GM12878 (cell line): ENCODE measurements at places on chromosomes 5 and 9. TPM values are rescaled to one million over a fixed set of nuclear protein-coding genes. Genes with fewer than 3 reads are reported as not detected.
A peak's percentile ranks its signal among the peaks of the same experiment; 100 is the strongest.

- no peak for DNase-seq
Observed at GRCh38 chr5:176381979-176382378, 6.4 kb downstream of the NOP16 start.

DNA sequence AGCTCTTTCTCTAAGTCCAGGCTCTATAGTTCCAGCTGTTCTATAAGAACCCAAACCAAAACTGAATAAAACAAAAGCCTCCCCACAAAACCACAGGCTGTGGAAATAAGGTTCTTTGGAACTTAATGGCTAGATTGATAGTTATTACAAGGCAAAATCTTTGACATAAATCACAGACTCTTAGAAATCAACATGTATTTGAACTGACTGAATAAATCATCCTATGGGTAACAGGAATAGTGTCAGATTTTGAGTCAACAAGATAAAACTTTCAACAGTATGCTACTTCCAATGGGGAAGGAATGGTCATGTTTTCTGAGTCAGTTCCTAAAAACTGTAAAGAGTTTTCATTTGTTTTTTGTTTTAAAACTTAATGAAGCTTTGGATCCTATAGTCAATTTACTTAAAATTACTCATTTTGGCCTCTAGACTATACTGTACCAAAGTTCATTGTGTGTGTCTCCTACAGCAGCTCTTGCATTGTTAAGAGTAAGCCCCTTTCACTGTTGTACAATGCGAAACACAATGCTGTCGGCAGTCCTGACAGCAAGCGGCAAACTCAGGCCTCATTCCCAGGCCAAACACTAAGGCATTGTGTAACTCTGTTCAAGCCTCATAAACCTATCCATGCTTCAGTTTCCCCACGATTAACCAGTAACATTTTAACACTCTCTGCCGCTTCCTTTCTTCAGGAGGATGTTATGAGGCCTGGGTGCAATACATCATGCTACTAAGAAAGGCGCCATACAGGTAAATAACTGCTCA is 134.1 kb downstream of the ARL15 start:
- no peak for DNase-seq

GRCh38 chr5:30878746-30879145 is 314.7 kb upstream of the CDH6 start:
- no peak for DNase-seq

DNA sequence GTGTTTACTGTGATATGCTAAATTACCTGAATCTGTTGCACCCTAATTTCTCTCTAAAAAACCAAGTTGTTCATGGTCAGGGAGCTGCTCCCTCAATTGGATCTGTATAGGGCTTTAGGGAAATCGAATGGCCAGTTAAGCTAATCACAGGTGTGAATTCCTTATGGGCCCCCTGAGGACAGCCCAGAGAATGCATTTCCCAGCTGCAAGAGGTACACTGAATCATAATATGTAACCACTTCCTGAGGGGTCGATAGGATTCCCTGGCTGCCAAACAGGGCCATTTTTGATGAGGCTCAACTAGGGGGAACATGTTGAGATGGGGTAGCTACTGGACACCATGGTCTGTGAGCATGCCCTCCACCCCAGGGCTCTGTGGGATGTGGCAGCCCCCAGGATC is 478.6 kb downstream of the CCDC171 start:
- no peak for DNase-seq

DNA sequence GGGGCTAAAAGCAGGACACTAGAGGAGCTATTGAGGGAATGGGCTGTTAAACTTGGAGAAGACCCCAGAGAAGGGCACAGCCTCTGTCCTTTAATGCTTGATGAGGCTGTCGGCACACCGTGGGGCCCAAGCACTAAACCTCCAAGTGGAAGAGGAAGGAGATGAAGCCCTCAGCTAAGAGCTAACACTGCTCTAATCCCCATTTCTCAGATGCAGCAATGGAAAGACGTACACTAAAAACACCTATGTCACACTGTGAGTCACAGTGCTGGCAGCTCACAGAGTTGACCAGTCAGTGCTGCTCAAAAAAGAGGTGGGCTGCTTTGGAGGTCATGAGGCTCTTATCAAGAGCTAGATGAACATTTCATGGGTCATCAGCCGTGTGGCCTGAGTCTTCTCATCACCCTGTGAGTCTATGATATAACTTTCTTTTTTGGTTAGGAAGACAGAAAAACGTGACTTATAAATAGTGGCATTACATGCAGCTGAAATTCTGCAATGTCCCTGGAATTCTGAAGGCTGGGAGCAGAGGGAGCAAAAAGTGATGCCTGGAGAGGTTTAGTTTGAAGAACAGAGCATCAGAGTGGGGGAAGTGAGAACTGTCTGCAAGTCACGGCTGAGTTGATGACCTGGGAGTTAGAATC is 21.5 kb downstream of the TNFSF8 start:
- no peak for DNase-seq

- no peak for DNase-seq
Observed at GRCh38 chr9:124593200-124593599, 86.0 kb upstream of the NR5A1 start.

The GRXCR2 gene
- total RNA-seq, result not detected in 2 replicates

The FOXD1 gene
- not detected in 2 replicates for total RNA-seq

The CAMLG gene
- total RNA-seq, result 25.7 and 28.8 TPM in 2 replicates

The LCP2 gene
- 38.5 and 40.0 TPM in 2 replicates for total RNA-seq

The PKN3 gene
- total RNA-seq, result 7.6 and 8.2 TPM in 2 replicates

The C9 gene
- total RNA-seq, result 0.13 and 0.54 TPM in 2 replicates

DNA sequence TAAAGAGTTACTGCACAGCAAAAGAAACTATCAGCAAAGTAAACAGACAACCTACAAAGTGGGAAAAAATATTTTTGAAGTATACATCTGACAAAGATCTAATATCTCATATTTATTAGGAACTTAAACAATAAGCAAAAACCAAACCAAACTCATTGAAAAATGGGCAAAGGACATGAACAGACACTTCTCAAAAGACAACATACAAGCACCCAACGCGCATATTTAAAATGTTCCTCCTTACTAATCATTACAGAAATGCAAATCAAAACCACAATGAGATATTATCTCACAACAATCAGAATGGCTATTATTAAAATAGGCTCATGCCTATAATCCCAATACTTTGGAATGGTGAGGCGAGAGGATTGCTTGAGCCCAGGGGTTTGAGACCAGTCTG is 48.0 kb downstream of the FBXO4 start:
- no peak for DNase-seq

GRCh38 chr9:112086627-112087026 is 88.5 kb downstream of the SUSD1 start:
- no peak for DNase-seq

DNA sequence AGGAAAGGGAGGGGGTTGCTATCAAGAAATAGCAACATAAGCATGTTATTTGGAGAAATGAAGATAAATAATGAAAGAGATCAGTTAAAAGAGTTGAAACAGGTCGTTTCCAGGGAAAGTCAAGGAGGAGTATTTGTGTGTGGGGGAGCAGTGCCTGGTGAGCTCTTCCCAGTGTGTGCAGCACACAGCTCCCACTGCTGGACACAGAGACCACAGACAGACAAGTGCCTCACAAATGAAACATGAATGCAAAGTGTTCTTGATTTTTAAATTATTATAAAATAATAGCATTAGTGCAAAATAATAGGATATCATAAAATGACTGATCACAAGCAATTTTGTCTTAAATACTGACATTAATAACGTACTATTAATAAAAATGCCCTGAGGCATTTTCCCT is 40.8 kb downstream of the LIFR start:
- no peak for DNase-seq

- DNase-seq, result no peak
Observed at GRCh38 chr5:4295663-4296339, 700.2 kb downstream of the IRX1 start.

- DNase-seq, result no peak
Observed at GRCh38 chr5:171798418-171798817, 12.8 kb downstream of the SMIM23 start.

The PLPPR1 gene
- total RNA-seq, result not detected in 2 replicates

The RNF224 gene
- total RNA-seq, result not detected in 2 replicates

DNA sequence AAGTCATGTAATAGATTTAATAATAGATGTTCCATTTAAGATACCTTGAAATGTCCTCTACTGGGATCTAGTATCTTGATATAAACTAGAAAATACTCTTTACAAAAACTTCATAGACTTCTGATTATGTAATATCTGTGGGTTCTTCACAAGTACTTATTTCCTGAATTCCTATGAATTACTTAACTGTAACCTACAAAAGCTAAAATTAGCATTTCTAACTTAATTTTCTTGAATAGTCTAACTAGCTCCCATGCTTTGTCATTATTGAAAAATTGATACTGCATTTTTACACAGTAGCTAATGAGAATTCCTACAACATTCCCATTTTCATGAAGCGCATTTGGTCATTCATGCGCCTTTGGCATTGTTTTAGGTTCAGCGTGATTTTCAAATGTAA is 1828.2 kb downstream of the MAT2B start:
- no peak for DNase-seq

The FBN2 gene
- total RNA-seq, result 0.10 and 0.11 TPM in 2 replicates

- no peak for DNase-seq
Observed at GRCh38 chr9:93562157-93562556, 14.2 kb upstream of the PHF2 start.

- DNase-seq, result no peak
Observed at GRCh38 chr5:106962464-106963230, 708.1 kb downstream of the EFNA5 start.

- no peak for DNase-seq
Observed at GRCh38 chr5:31364881-31365636, 166.8 kb downstream of the DROSHA start.

The GPR151 gene
- total RNA-seq, result not detected in 2 replicates

GRCh38 chr9:116452634-116453033 is 234.5 kb upstream of the TRIM32 start:
- DNase-seq, result no peak

DNA sequence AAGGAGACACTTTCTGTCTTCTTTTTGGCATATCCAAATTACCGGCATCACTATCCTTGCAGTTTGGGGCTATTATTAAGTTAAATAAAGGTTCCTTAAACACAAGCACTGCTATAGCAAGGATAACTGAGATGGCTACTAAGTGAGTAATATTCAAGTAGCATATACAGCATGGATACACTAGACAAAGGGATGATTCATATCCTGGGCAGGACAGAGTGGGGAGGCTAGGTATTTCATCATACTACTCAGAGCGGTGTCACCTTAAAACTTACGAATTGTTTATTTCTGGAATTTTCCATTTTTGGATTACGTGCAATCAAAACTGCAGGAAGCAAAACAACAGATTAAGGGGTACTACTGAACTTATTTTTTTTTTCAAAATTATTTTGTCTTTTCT is 54.1 kb downstream of the FER start:
- DNase-seq, result no peak

DNA sequence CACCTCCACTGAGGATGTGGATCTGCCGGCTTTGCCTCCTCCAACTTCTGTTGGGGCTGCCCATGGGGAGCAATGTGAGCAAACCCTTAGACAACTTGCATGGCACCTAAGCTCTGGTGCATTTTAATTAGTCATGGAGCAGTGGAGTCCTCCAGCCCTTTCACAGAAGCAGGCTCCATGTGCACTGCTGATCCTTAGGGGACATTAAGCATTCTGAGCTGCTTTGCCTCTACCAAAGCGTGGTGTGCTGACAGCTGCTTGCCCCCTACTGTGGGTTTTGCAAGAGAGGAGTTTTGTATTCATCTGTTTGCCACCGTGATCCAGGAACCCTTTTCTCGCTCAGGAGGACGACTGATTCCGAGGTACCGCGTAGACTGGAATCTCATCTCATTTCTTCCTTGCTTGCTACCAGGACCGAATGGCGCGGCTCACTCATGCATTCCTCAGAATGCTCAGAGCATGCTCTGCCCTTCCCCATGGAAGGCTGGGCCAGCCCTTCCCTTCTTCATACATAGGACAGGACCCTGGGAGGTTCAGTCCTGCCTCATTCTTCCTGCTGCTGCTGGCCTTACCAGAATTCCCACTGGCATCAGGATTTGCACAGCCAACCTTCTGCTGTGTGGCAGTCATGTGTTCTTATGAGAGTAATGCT is 432.5 kb downstream of the GADD45G start:
- no peak for DNase-seq

- no peak for DNase-seq
Observed at GRCh38 chr5:15683332-15683731, 183.4 kb downstream of the FBXL7 start.

GRCh38 chr5:144142139-144142823 is 28.2 kb downstream of the YIPF5 start:
- peak; percentile 25 for DNase-seq

The CBY3 gene
- not detected in 2 replicates for total RNA-seq

DNA sequence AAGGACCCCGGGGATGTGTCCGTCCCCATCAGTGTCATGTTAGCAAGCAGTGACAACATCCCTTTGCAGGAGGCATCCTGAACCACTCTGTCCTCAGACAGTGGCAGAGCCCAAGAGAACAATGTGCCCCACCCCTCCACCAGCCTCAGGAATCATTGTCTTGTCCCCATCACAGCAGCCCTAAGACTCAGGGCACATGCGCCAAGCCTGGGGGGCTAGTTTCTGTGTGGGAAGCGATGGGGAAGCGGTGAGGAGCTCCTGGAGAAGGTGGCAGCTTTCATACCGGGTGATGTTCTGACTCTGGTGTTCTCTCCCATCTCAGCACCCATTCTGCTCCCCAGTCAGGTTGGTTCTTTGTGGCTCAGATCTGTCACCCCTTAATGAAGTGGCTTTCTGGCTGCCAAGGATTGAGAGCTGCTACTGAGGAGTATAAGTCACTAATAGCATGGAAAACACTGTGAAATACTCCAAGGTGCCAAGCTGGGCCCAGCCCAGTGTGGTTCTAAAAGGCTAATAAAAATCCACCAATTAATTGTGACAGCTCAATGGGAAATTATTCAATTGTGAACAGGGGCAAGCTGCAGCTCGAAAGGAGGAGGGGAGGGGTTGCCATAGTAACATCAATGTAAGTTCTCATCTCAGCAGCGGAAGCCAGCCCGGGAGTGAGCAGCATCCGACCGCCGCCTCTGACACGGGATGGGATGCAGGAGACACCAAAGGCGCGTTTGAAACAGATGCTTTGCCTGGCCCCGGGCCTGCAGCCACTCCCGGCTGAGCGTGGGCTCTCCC is 4.7 kb downstream of the QRFP start:
- no peak for DNase-seq

- no peak for DNase-seq
Observed at GRCh38 chr9:12640866-12641636, 52.1 kb upstream of the TYRP1 start.

DNA sequence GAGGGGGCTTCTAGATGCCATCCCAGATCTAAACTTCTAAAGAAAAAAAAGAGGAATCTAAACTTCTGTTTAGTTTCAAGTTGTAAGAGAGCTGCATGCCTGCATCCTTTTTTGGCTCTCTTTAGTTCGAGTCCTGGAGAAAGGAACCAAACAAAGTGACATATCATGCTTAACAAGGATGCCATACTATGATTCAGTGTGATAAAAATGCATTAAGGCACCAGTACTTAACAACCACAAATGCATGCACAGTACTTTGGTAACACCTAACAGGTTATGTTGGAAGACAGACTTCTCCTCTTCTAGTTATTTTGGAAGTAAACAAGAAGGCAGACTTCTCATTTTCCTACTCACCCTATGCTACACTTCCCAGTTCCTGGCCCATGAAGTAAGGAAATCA is 27.3 kb downstream of the NME5 start:
- DNase-seq, result no peak

The SOX30 gene
- 0.11 and 0.13 TPM in 2 replicates for total RNA-seq
